Dermis lymphatic vessel endothelial cell (primary cell): ENCODE measurements at places on chromosomes 16 and 17. TPM values are rescaled to one million over a fixed set of nuclear protein-coding genes. Genes with fewer than 3 reads are reported as not detected.

The AOC2 gene
- 0.22 and 0.43 TPM in 2 replicates for total RNA-seq

The SKAP1 gene
- 0.09 TPM in 1 of 2 replicates, not detected in the other for total RNA-seq

The ADGRG1 gene
- 4.3 and 12.2 TPM in 2 replicates for total RNA-seq

The LHX1 gene
- not detected in 2 replicates for total RNA-seq

The MYH13 gene
- not detected in 2 replicates for total RNA-seq

The NLRC5 gene
- total RNA-seq: 6.4 and 11.2 TPM in 2 replicates

The HSPB9 gene
- total RNA-seq: under 0.01 TPM in 1 of 2 replicates, not detected in the other

The TOX3 gene
- total RNA-seq: not detected in 2 replicates

The WNT9B gene
- total RNA-seq: not detected in 2 replicates

The SPG7 gene
- total RNA-seq: 111 and 137 TPM in 2 replicates

The OR1A1 gene
- not detected in 2 replicates for total RNA-seq

The DYNLRB2 gene
- 0.34 and 0.54 TPM in 2 replicates for total RNA-seq

The MT1A gene
- total RNA-seq: 0.43 TPM in 1 of 2 replicates, not detected in the other

The EPN3 gene
- under 0.01 TPM in 2 replicates for total RNA-seq

The VTN gene
- under 0.01 and 0.22 TPM in 2 replicates for total RNA-seq

The CHST6 gene
- total RNA-seq: 0.34 and 0.43 TPM in 2 replicates

The IGF2BP1 gene
- 0.11 and 0.17 TPM in 2 replicates for total RNA-seq

The HS3ST6 gene
- not detected in 2 replicates for total RNA-seq

The C1QTNF8 gene
- not detected in 2 replicates for total RNA-seq
